ENCODE measurements at places on chromosomes 4 and X.

- DNase-seq: no peak
Measured at GRCh38 chrX:109728173-109728535, 4.9 kb downstream of the ACSL4 start.

DNA sequence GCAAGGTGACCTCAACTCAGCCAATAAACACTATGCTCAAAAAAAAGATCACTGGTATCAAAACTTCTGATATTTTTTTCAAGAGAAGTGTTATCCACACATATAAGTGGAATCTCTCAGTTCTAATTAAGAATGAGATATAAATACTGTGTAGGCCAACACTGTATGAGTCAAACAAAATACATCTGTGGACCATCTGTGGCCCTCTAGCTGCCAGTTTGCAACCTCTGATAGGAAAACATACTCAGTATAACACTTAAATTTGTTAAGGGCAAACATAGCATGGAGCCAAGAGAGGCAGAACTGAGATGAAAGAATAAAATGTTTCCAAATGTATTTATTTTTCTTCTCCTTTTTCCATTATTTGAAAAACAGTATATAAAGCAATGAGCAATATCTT is 377.3 kb downstream of the ARAP2 start:
- peak; percentile 14 for DNase-seq

GRCh38 chr4:4472344-4472958 is 69.4 kb downstream of the STX18 start:
- no peak for DNase-seq

DNA sequence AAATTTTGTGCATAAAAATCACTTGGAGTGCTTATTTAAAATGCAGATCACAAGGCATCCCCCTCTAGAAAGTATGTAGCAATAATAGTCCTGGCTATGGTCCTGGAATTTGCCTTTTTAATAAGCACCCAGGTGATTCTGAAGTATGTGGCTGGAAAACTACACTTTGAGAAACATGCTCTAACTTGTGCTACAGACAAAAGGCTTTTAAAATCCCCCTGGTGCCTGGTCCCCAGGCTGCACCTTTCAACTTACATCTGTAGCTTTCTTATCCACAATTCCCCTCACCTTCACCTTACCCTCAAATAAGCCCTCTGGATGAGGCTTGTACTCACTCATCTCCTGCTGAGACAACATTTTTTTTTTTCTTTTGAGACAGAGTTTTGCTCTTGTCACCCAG is 21.1 kb downstream of the ART3 start:
- no peak for DNase-seq

GRCh38 chrX:106612393-106612763 is 600 bp downstream of the RADX start:
- DNase-seq: peak; percentile 42

DNA sequence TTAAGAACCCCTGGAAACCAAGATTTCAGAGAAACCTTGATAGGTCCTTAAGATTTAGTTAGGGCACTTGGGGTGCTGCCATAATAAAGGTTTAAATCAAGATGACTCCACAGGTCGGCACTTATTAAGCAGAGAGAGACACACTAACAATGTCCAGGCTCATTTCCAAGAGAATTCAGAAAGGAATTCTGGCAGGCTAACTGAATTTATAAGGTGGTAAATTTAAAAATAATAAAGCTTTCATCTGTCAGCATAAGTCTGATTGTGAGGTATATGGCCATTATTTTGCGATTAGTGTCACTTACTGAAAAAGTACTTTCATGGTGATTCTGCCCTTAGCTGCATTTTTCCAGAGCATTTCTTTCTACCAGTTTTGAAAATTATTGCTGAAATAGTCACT is 472.7 kb downstream of the ARAP2 start:
- DNase-seq: no peak

- no peak for DNase-seq
Measured at GRCh38 chr4:146146918-146147317, 28.6 kb upstream of the LSM6 start.

DNA sequence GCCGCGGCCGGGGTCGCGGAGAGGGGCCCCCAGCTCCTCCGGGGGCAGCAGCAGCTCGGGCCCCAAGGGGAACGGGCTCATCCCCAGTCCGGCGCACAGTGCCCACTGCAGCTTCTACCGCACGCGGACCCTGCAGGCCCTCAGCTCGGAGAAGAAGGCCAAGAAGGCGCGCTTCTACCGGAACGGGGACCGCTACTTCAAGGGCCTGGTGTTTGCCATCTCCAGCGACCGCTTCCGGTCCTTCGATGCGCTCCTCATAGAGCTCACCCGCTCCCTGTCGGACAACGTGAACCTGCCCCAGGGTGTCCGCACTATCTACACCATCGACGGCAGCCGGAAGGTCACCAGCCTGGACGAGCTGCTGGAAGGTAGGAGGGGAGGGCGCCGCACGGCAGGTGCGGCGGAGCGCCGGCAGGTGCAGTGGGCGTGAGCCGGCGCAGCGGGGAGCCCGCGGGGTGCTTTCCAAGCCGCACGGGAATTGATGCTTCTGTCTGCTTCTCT is 886 bp downstream of the DCLK2 start:
- peak; percentile 23 for DNase-seq

DNA sequence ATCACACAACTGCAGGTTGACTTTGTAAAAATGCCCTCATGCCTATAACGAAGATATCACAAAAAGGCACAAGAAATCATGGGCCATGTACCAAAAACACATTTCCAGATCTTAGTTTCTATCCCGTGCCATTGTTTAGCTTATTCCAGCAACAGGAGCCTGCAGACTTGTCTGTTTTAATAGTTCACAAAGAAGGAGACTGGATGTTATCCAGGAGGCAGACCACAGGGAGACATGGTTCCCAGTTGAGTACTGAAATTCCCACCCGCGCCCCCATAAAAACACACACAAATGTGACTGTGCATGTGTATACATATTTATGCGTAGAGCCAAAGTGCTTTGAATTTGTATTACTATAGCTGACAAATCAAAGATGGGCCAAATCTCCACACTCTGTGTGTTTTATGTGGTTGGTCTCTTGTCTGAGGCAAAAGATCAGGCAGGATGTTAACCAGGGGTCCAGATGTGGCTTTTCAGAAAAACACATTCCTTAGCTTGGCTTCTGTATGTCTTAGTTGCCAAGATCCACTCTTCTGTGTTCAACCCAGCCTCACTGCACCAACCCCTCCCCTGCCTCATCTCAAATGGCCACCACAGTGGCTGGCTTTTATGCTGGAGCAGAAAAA is 469.2 kb upstream of the DIPK2B start:
- no peak for DNase-seq

GRCh38 chr4:142607976-142608375 is 238.1 kb downstream of the INPP4B start:
- no peak for DNase-seq

- no peak for DNase-seq
Measured at GRCh38 chrX:53087388-53087831, 5.2 kb downstream of the TSPYL2 start.

- no peak for DNase-seq
Measured at GRCh38 chr4:152607178-152607577, 71.3 kb upstream of the FBXW7 start.

GRCh38 chr4:91434631-91435030 is 869.1 kb upstream of the GRID2 start:
- no peak for DNase-seq

DNA sequence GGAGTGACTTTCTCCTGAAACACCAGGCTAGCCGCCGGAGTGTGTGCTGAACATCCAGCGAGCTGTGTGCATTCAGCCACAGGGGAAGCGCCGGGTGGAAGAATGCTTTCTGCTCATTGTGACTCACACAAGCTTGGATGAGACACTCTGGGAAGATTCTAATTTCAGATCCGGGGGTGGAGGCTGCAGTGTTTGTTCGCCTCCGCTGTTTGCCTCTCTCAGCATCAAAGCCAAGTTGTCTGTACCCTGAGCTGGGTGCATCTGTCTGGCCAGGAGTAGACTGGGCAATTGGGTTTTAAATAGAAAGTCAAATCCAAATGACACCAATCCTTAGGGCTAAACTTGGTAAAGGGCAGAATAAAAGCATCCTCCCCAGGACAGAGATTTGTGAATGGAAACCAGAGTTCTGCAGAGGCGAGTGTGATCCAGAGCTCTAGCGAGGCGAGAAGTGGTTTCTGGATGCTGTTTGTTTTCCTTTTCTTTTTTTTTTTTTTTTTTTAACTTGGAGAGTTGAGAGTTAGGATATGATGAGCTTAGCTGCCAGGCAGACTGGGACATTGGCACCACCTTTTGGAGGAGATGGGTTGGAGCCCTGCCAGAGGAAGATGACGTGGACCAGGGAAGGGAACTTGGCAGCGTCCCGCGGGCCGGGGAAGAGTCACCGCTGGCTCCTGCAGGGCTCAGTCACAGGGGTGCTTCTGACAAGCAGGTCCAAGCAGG is 196.0 kb upstream of the PSAPL1 start:
- peak; percentile 53 for DNase-seq

- DNase-seq: peak; percentile 89
Measured at GRCh38 chrX:69097451-69098236, 67.6 kb downstream of the PJA1 start.

- DNase-seq: no peak
Measured at GRCh38 chr4:99483636-99484035, 27.2 kb upstream of the C4orf17 start.

- DNase-seq: no peak
Measured at GRCh38 chr4:7830747-7831146, 108.9 kb downstream of the AFAP1 start.

- DNase-seq: no peak
Measured at GRCh38 chr4:83370640-83370906, 35.9 kb upstream of the HPSE start.

- DNase-seq: peak; percentile 38
Measured at GRCh38 chr4:76689145-76689817, 208.7 kb downstream of the SOWAHB start.

DNA sequence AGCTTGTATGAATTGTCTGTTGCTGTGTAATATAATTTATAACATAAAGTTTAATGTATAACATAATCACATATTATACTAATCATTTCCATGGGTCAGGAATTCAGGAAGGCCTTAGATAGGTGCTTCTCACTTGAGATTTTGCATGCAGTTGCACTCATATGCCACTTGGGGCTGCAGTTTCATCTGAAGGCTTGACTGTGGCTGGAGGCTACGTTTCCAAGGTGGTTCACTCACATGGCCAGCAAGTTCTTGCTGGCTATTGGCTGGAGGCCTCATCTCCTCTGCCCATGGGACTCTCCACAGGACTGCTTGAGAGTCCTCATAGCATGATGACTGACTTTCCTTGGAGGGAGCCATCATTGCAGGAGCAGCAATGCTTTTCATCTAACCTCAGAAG is 53.4 kb upstream of the STX18 start:
- no peak for DNase-seq

DNA sequence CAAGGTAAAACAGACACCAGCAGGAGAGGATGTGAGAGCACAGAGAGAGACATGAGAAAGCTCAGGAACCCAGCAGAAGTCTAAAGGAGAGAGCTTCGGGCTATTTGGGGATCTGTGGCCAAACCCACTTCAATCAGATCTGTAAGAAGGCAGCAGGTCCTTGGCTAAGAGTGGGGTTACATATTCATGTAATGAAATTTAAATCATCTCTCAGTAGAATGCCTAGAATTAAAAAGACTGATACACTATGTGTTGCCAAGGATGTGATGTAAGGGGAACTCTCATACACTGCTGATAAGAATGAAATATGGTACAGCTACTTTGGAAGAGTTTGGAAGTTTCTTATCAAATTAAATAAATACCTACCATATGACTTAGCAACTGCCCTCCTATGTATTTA is 35.8 kb downstream of the PDE5A start:
- no peak for DNase-seq

DNA sequence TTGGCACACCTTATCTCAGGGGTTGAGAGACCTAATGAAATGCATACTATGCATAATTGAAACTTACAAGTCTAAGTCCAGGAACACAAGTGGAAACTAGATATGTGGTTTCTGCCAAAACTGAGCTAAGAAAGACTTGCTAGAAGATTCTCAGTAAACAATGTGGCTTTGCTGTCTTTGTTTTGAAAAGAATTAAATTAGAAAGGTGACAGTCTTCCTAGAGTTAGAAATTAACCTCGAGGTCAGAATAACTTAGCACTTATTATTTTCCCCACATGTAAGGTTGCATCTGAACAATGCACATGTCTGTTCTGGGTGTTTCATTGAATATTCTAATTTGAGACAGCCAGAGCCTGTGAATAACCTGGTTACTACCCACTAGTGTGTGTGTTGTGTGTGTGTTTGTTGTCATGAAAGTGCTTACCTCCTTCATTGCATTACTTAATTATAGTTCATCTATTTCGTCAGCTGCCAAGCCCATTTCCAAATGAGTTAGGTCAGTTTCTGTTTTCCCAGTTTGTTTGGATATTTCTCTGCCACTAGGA is 1.5 kb downstream of the EREG start:
- no peak for DNase-seq

DNA sequence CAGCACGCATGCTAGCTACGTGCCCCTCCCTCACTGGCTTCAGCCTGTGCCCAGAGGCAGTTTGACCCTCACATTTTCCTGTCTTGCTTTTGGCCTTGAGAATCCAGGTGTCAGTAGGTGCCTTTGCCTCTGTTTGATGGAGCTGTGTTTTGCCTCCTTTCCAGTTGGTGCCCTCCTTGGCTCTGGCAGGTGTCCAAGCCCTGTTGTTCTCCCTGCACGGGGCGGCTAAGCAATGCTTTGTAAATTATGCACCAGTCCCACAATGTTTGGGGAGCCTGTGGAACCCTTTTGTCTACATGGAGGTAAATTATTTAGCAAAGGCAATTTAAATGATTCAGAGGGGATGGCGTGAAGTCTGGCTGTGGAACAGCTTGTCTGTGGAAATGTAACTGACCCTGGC is 202.9 kb upstream of the BOD1L1 start:
- DNase-seq: no peak

DNA sequence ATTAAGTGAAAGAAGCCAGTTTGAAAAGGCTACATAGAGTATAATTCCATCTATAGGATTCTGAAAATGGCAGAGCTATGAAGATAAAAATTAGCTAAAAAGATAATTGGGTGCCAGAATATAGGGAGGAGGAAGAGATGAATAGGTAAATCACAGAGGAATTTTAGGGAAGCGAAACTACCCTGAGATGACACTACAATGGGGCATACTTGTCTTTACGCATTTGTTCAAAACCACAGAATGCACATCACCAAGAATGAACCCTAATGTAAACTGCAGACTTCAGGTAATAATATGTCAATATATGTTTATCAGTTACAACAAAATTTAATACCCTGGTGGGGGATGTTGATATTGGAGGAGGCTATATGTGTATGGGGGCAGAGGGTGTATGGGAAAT is 1342.9 kb downstream of the ADGRL3 start:
- no peak for DNase-seq

GRCh38 chr4:78704981-78705683 is 71.0 kb upstream of the BMP2K start:
- no peak for DNase-seq

DNA sequence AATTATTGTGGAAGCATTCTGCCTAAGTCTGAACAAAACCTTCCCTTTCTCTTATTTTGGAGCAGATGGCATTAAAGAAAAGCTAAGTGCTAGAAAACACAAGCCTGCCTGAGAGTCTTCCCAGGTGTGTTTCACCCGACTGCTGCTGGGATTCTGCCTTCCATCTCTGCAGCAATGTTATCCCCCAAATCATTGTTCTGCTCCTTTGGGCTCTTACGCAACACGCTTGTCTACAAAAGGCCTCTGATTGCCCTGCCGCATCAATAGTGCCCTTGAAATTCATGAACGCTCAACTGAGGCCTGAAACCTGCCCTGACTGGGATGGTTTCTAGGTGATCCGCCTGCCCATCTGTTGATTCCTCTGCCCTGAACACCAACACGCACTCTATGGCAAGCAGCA is 80.3 kb downstream of the SEL1L3 start:
- no peak for DNase-seq

- DNase-seq: no peak
Measured at GRCh38 chrX:41664375-41664901, 24.3 kb upstream of the GPR34 start.

- no peak for DNase-seq
Measured at GRCh38 chr4:93396272-93396671, 432.3 kb upstream of the ATOH1 start.

All from NCI-H524 (cell line).